RKO (cell line): ENCODE measurements at places on chromosomes 5 and 9.
A peak's percentile ranks its signal among the peaks of the same experiment; 100 is the strongest.

DNA sequence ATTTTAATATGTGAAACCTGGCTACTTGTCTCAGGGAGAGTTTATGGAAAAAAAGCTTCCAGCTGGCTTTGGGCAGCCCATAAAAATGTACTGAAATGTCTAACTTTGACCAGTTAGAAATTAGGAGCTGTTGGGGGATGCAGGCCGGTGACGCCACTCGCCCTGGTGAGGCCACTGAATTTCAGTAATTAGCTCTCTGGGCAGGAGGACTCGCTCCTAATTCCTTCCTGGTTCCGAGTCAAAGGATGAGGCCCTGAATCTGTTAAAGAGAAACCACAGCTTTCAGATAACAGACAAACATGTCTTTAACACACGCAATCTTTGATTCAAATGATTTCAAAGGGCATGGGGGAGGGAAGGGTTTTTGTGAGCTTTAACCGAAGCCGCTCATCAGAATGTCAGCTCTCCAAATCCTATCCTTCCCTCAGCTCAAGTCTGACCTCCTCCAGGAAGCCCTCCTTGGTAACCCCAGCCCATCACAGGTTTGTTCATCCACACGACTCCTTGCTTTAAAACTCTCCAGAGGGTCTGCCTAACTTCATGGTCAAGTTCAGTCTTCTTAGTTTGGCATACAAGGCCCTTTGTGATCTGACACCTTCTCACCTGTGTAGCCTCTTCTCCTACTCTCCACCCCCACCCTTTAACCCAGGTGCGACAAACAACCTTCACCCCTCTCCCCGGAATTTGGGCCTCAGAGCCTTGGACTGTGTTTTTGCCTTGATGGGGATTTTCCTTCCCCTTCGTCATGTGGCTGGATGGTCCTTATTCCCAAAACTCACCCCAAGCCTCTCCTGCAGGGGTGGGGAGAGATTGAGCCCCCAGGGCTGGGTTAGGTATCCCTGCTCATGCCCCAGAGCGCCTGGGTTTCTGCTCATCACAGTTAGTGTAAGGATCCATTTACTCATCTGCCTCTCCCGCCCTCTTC is 13.6 kb upstream of the PHF19 start:
- no peak for DNase-seq

DNA sequence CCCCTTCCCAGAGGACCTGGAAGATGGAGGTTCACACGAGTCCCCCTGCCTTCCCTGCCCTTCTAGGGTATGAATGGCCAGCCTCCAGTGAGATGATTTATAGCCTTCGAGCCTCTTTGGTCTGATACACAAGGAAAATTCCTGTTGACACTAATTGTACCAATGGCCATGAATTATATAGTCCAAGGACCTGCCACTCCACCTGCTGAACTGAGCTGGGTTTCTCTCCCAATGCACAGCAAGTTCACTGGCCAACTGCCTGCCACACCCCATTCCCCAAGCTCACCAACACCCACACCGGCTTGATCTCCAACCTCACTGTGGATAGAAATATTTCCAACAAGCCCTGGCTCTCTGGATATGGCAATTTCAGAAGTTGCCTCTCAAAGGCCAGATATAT is 9.3 kb upstream of the ADRA1B start:
- DNase-seq: no peak

GRCh38 chr5:180099733-180100611 is 28.4 kb upstream of the RNF130 start:
- no peak for DNase-seq

- no peak for DNase-seq
Observed at GRCh38 chr5:58477760-58478376, 13.4 kb upstream of the GAPT start.

GRCh38 chr9:37916471-37917312 is 12.8 kb upstream of the SLC25A51 start:
- DNase-seq: no peak

- no peak for DNase-seq
Observed at GRCh38 chr5:39117401-39117800, 43.2 kb upstream of the RICTOR start.

- DNase-seq: no peak
Observed at GRCh38 chr9:20290257-20290656, 332.0 kb downstream of the MLLT3 start.

DNA sequence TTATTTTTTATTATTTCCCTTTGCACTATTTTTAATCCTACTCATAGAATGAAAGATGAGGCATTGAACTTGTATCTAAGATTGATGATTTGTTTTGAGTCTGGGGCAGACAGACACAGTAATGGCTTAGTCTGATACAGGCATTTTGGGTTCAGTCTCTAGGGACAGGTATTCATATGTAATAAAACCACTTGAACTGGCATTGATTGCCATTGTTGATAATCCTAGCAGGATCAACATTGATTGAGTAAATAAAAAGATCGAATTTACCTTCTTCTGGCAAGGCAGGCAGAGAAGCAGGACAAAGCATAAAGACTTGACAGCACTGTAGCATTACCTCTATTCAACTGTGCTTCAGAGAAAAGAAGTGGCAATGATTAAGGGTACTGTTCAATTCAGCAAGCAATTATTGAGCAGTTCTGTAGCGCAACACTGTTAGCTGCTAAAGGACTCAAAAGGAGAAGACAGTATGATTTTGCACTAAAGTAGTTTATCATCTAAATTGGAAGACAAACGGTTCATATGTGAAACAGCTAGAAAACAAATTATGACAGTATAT is 144.4 kb downstream of the COMMD10 start:
- no peak for DNase-seq

DNA sequence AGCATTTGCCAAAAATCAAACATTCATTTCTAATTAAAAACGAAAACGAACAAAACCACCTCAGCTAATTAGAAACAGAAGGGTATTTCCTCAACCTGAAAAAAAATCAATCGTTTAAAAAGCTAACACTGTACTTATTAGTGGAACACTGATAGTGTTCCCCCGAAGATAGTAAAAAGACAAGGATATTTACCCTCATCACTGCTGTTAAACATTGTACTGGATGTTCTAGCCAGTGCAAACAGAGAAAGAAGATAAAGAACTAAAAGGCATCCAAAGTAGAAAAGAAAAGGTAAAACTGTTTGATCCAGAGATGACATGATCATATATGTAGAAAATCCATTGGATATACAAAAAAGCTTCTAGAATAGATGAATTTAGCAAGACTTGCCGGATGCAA is 508.3 kb downstream of the DMRTA1 start:
- DNase-seq: no peak

DNA sequence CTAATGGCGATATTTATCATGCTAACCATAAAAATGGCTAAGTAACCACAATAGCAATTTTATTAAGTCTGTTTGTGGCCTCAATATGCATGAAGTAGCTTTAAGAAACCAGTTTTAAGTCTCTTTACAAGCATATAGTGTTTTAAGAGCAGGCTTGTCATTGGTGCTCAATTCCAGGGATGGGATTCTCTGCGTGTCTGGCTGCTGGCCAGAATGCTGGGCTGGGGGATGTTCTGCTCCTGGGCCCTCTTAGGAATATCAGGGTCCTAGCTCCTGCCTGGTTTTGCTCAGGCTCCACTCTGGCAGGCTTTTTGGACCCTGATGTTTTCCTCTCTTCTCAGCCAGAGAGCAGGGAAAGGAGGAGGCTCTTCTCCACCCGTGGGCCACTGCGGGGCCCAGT is 127.2 kb downstream of the PDE8B start:
- DNase-seq: no peak

GRCh38 chr9:105963343-105964099 is 269.2 kb downstream of the TMEM38B start:
- no peak for DNase-seq

GRCh38 chr5:173392-174290 is 17.7 kb upstream of the LRRC14B start:
- no peak for DNase-seq

DNA sequence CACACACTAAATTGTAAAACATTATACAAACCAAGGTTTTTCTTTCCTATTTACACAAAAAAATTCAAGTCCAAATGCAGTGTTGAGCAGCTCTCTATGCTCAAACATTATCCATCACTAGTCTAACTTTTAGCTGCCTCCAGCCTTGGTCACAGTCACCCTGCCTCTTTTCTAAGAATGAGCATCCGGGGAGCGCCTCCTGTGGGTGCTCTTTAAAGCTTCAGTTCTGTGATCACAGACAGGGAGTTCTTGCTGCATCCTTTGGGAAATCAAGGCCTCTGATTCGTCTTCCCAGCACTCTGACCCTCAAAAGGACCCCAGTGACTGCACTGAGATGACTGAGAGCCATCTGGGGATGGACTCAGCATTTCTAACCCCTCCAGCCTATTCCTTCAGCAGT is 289.6 kb downstream of the SEC61B start:
- DNase-seq: no peak

- DNase-seq: no peak
Observed at GRCh38 chr5:9194509-9194908, 351.4 kb downstream of the SEMA5A start.

DNA sequence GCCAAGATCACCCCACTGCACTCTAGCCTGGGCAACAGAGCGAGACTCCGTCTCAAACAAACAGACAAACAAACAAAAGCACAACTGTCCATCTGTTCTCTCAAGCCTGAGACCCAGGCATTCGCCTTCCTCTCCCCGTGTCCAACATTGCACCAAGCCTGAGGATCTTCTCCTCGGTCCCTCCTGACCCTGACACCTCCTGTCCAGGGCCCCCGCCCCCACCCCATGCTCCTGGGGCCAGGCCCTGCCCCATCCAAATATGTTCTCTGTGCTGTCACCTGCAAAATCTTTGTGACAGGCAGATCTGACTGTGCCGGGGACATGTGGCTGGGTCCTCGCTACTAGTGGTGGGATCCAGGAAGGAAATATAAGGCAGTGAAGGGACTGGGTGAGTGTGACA is 33.4 kb upstream of the UNC5A start:
- no peak for DNase-seq

DNA sequence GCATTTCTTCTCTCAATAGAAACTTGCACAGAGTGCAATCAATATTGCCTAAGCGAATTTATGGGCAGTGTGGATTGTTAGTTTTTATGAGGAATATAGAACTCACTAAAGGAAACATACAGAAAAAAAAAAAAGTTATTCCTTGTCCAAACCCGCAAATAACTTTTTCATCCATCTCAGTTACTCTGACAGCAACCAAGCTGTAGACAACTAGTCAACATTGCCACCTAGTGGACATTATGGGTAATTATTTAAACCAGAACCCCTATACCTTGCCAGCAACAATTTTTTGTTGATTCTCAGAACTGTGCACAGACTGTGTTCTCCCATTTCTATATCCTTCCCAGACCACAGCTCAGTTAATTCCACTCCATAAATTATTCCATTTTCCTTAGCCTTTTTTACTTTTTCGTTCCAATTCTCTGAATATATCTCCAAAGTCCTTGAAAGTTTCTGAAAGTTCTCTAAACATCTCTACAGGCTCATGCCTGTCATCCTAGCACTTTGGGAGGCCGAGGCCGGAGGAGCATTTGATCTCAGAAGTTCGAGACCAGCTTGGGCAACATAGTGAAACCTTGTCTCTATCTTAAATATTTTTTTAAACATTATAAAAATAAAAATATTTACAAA is 2.6 kb upstream of the AFAP1L1 start:
- DNase-seq: peak; percentile 74

- DNase-seq: no peak
Observed at GRCh38 chr5:168305281-168305680, 13.8 kb downstream of the WWC1 start.

GRCh38 chr9:20805766-20806165 is 121.7 kb downstream of the FOCAD start:
- no peak for DNase-seq

GRCh38 chr9:38131729-38132128 is 62.7 kb upstream of the SHB start:
- DNase-seq: no peak

GRCh38 chr5:172421020-172421419 is 33.3 kb downstream of the SH3PXD2B start:
- no peak for DNase-seq

DNA sequence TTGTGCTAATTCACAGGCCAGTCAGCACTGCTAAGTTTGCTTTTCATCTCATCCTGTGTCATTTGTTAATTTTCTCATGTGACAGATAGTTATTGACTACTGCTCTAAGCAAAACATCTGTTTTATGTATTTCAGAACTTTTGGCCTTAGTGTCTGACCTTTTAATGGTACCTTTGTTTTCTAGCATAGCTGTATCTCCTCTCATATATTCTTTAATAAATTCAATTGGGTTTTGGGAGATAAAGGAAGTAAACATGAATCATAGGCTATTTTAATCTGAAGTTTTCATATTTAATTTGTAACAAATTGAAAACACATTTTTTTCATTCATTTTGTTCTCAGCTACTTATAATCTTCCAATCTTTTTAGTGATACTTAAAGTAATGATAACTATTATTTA is 13.1 kb downstream of the NDUFAF2 start:
- DNase-seq: no peak

DNA sequence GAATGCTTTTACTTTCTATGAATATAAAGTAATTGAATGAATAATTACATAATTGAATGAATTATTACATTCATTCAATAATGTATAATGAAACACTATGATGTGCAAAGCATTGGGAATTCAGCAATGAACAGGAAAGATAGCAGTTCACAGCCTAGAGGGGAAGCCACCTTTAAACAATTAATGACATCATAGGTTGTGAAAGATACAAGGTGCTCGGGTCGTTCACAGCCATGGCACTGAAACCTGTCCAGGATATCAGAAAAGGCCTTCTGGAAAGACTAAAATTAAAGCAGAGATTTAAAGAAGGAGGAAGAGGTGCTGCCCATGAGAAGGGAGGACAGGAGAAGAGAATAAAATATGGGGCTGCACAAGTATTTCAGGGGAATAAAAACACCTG is 171.4 kb upstream of the KLF4 start:
- DNase-seq: no peak

GRCh38 chr9:38445154-38446043 is 21.1 kb upstream of the IGFBPL1 start:
- no peak for DNase-seq

- no peak for DNase-seq
Observed at GRCh38 chr5:38672059-38672788, 115.8 kb upstream of the LIFR start.

DNA sequence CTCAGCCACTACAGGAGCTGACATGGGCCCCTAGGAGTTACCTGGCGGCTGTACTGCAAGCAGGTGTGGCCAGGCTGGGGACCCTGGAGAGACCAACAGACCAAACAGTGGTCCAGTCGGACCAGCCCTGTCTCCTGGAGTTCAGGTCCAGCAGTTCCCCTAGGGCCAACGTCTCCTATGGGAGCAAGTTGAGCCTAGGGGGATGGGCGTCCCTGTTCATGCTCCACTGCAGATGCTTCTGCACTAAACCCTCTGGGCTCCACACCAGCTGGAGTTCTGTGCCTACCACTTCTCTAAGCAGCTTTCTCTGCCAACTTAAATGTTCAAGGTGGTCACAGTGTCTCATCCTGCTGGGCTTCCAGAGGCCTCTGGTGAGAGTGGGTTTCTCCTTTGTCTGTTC is 20.6 kb upstream of the OMD start:
- DNase-seq: no peak

DNA sequence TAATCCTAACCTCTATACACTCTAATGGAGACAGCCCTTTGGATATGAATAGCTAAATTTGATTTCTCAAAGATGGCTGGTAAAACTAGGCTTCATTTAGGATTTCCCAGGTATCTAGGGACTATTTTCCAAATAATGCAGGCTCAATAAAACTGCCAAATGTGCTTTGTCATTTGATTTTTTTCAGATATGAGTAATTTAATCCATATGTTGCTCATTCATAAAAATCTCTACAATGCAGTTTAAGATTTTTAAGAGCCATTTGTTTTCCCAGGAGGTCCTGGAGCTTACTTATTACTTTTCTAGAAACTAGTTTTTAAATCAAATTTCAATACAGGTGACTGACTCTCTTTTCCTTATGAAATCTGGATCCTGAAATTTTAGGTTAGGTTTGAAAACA is 349.3 kb upstream of the SLC24A2 start:
- no peak for DNase-seq

GRCh38 chr9:2726650-2727340 is 9.5 kb downstream of the KCNV2 start:
- peak; percentile 57 for DNase-seq
